ENCODE measurements at places on chromosomes 1 and 21. TPM values are rescaled to one million over a fixed set of nuclear protein-coding genes. Genes with fewer than 3 reads are reported as not detected.

DNA sequence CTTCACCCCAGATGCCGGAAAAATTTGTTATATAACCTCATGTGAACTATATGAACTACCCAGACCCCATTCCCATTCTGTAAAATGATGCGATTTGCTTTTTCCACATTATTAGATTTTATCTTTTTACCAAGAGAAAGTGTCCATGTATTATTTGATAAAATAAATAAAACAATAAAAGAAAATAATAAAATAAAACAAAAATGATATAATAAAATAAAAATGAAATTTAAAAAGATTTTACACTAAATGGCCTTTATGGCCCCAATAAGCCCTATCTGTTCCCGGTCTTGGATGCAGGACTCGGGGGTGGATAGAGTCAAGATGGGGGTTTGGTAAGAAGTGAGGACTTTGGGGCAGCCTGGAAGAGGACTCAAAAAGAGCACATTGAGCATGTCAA lies 357.2 kb downstream of the MATN1 start:
- no peak for DNase-seq

The ACOT7 gene
- total RNA-seq, result 126 TPM

DNA sequence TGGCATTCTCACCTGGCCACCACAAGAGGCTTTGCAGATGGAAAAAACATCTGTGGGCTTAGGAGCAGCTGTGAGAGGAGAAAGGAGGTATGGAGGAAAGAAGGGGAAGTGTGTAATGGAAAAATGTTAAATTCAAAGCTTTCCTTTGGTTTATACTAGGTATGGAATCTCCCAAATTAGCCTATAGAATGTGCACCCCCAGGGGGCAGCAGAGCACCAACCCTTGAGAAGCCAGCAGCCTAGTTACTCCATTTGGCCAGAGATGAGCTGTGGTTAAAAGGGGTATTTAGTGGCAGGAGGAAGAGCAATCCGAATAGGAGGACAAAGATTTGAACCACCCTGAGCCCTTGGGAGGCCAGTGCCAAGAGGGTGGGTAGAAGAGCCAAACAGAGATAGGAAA lies 97.5 kb upstream of the CTTNBP2NL start:
- no peak for DNase-seq

DNA sequence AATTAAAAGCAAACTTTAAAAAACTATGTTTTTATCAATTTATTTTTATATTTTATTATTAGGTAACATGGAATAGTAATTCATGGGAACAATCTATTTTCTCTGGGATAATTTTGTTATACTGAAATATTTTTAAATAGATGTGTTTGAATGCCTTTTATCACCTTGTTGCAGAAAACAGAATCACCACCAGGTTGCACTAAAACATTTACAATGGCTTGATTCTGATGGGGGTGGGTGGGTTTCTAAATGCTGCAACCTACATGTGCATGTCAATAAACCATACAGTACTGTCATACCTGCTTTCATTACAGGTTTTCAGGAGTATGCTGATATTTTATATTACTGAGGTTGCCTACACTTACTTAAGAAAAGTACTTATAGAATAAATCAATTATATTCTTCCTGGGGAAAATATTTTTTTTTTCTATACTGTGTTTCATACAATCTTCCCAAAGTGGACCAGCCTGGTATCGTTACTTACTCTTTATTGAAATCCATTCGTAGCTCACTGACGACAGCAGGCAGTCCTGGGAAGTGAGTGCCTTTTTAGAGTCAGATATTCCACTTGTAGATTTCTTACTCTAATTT lies 132.8 kb downstream of the PTPRC start:
- no peak for DNase-seq
